ENCODE measurements at places on chromosomes 11 and 22.

DNA sequence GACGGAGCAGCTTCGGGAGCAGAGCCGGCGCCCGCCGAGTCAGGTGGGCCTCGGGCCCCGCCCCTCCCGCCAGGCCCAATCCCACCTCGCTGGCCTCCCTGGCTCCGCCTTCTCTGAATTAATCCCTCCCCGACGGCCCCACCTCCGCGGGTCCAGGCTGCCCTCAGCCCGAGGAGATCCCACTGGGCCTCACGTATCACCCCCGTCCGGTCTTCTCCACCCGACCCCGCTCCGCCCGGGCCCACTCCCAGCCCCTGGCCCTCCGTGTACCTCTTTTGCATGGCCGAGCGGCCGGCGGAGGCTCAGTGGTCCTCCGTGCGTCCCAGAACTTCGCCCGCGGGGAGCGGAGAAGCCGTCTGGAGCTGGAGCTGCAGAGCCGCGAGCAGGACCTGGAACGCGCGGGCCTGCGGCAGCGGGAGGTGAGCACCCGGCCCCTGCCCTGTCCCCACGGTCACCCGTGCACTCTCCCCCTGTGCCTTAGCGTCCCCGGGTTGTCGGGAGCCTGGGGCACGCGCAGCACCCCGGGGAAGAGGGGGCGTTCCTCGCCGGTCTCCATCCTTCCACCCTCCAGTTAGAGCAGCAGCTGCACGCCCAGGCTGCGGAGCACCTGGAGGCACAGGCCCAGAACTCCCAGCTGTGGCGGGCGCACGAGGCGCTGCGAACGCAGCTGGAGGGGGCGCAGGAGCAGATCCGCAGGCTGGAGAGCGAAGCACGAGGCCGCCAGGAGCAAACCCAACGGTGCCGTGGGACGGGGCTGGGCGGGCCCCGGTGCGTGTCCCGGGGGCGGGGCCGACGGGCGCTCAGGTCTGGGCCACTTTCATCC lies 2.2 kb upstream of the CD151 start:
- H3K4me3 ChIP-seq: peak overlapping the region; percentile 71
- peaks cover 6% of the 10 kb centered on the region for H3K27me3 ChIP-seq
- DNase-seq: peak; percentile 71
- peaks cover under 1% of the 10 kb centered on the region for H3K36me3 ChIP-seq
- no peak overlapping the region for H3K27ac ChIP-seq

- no peaks in the 10 kb centered on the region for H3K36me3 ChIP-seq
- H3K27me3 ChIP-seq: no peaks in the 10 kb centered on the region
- no peaks in the 10 kb centered on the region for H3K4me1 ChIP-seq
These were observed 776.4 kb downstream of the LRRC4C start for GRCh38 chr11:40683010-40683409.

GRCh38 chr11:71535825-71536224 lies 2.0 kb upstream of the KRTAP5-8 start:
- H3K27me3 ChIP-seq: peaks cover 2% of the 10 kb centered on the region
- H3K4me3 ChIP-seq: no peak overlapping the region
- no peaks in the 10 kb centered on the region for H3K36me3 ChIP-seq
- DNase-seq: no peak
- H3K4me1 ChIP-seq: no peaks in the 10 kb centered on the region
- no peak overlapping the region for H3K27ac ChIP-seq

GRCh38 chr11:115344846-115345245 lies 159.4 kb downstream of the CADM1 start:
- no peaks in the 10 kb centered on the region for H3K36me3 ChIP-seq
- H3K4me1 ChIP-seq: no peaks in the 10 kb centered on the region
- H3K4me3 ChIP-seq: no peak overlapping the region
- DNase-seq: no peak
- H3K27ac ChIP-seq: no peak overlapping the region
- peaks cover 2% of the 10 kb centered on the region for H3K27me3 ChIP-seq

DNA sequence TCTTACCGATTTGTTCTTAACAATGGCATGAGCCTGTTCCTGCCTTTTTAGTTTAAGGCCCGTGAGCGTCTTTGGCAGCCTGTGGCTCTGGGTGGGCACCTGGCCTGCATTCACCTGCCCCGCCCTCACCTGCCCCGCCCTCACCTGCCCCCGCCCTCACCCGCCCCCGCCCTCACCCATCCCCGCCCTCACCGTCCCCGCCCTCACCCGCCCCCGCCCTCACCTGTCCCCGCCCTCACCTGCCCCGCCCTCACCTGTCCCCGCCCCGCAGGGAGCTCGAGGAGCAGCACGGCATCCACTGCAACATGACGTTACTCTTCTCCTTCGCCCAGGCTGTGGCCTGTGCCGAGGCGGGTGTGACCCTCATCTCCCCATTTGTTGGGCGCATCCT lies 14.2 kb downstream of the GATD1 start:
- no peak overlapping the region for H3K27ac ChIP-seq
- DNase-seq: no peak
- H3K27me3 ChIP-seq: no peaks in the 10 kb centered on the region

DNA sequence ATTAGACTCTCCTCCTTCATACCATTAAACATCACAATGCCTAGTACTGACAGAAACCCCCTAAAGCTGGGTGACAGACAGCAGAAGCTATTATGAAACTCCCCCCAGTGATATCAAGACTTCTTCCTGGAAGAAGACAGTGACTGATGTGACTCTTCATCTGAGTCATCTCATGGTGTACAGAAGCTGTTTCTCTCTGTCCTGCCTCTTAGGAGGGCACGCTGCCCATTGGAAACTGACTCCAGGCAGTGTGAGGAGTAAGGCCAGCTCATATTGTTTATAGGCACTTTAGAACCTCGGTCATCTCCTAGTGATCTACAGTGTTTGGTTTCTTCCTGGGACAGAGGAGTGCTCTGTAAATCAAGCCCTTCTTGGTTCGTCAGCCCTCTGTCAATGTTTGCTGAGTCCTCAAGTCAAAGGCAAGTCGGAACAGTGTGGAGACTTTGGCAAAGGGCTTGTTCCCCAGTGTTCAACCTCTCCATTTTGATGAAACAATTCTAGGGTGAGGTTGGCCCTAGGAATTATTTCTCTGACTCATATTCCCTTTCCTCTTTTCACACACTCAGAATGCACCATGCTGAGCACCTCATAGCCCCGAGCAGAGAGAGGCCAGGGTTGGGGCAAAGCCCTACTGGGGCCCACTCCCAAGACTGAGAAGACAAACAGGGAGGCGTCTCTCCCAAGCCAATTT lies 172.5 kb upstream of the TMEM45B start:
- H3K36me3 ChIP-seq: no peaks in the 10 kb centered on the region
- H3K27me3 ChIP-seq: peaks cover 2% of the 10 kb centered on the region
- H3K4me1 ChIP-seq: no peaks in the 10 kb centered on the region

Measured in activated B cell treated with CpG ODN at 0.5 μM for 24 hours (primary cell).